ENCODE measurements at places on chromosomes 6 and 20.

DNA sequence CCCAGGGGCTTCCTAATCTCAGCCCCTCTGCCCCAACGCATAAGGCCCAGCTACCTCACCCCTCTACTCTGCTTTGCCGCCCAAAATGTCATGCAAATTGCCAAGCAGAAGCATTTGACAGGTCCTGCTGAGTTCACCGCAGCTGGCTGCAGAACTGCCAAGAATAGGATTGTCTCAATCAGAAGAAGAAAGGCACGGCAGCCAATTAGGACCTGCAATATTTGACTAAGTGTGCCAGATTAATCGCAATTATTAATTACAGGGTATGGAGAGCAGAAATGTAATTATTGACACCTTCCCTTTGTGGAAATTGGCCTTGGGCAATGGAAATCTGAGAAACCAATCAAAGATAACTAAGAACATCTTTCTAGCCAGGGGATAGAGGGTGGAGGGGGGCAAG is 318.6 kb downstream of the LRFN2 start:
- no peaks in the 10 kb centered on the region for H3K4me1 ChIP-seq
- no peak overlapping the region for H3K4me3 ChIP-seq
- H3K27ac ChIP-seq, result no peak overlapping the region
- DNase-seq, result no peak
- H3K27me3 ChIP-seq, result peaks cover 4% of the 10 kb centered on the region

DNA sequence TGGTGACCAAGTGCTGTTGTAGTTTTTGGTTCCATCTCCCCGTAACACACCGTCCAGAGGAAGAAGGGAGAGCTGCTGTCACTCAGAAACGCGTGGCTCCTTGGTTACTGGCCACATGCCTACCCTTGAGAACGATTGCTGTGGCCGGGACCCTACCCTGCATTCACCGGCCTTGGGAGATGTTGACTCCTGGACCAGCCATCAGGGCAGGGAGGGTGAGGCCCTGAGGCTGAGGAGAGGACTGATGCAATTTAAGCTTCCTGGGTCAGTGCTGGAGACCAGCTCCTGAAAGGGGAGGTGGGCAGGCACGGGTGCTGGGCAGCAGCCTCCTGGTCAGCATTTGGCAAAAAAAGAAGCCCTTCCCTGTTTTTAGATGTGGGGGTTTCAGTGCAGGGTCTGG is 31.5 kb downstream of the ERMARD start:
- no peaks in the 10 kb centered on the region for H3K4me1 ChIP-seq
- H3K27ac ChIP-seq, result no peak overlapping the region
- H3K27me3 ChIP-seq, result no peaks in the 10 kb centered on the region
- DNase-seq, result no peak
- H3K36me3 ChIP-seq, result peaks cover 13% of the 10 kb centered on the region

DNA sequence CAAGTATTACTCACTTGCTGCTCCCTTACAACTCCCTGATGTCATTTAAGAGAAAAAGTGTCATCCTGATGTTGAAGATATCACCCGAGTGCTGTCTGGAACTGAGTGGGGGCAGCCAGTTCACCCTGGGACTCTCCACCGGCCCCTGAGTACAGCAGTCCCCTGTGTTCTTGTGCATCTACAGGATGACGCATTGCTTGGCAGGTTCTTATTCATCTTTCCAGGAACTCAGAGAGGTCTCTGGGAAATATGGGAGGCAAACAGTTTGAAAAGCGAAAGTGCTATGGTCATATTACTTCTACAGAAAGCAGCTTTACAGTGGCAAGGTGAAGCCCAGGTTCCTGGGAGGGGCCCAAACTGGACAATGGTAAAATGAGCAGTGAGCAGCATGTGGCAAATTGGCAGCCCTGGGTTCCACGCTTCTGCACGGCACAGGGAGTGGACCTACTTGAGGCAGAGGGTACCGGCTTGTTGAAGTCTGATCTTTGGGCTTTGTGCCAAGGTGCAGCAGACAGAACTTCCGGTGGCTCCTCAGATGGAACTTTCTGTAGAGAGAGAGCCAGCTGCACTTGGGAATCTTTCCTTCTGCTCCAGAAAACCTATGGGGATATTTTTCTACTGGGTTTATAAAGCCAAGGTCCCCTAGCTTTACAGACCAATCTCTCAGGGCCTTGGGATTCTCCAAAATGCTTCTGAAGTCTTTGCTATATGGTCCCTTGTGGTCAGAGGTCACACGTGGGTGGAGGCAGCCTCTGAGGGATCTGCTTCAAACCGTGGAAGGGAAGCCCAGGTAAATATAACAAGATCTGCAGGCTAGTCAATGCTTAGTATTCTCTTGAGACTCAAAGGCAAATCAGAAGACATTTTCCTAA is 128.3 kb downstream of the MAP3K7 start:
- H3K27ac ChIP-seq, result no peak overlapping the region
- peaks cover 8% of the 10 kb centered on the region for H3K4me1 ChIP-seq
- no peaks in the 10 kb centered on the region for H3K27me3 ChIP-seq
- no peak for DNase-seq
- H3K4me3 ChIP-seq, result peak overlapping the region; percentile 9

DNA sequence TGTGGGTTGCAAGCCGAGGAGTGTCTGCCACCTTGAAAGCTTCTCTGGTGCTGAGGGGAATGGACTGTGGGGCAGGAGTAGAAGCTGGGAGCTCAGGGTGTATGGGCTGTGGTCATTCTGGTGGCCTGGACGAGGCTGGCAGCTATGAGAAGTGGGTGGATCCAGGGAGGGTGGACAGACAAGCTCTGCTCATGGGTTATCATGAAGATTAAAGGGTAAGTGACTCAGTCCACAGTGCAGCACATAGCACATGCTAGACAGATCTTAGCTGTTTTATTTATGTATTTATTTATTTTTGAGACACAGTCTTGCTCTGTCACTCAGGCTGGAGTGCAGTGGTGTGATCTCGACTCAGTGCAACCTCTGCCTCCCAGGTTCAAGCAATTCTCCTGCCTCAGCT is 13.8 kb downstream of the RSPO4 start:
- no peaks in the 10 kb centered on the region for H3K4me1 ChIP-seq
- no peak overlapping the region for H3K4me3 ChIP-seq
- H3K27me3 ChIP-seq, result peaks cover 37% of the 10 kb centered on the region
- H3K27ac ChIP-seq, result no peak overlapping the region

GRCh38 chr6:150202404-150202803 is 59.6 kb downstream of the PPP1R14C start:
- H3K27ac ChIP-seq, result no peak overlapping the region
- H3K27me3 ChIP-seq, result peaks cover 2% of the 10 kb centered on the region
- no peak overlapping the region for H3K4me3 ChIP-seq
- H3K4me1 ChIP-seq, result peaks cover 4% of the 10 kb centered on the region
- no peak for DNase-seq

- no peak overlapping the region for H3K27ac ChIP-seq
- no peak overlapping the region for H3K4me3 ChIP-seq
- H3K27me3 ChIP-seq, result peaks cover 7% of the 10 kb centered on the region
- no peaks in the 10 kb centered on the region for H3K36me3 ChIP-seq
These were observed 103.0 kb downstream of the PSMB1 start for GRCh38 chr6:170449835-170450753.

DNA sequence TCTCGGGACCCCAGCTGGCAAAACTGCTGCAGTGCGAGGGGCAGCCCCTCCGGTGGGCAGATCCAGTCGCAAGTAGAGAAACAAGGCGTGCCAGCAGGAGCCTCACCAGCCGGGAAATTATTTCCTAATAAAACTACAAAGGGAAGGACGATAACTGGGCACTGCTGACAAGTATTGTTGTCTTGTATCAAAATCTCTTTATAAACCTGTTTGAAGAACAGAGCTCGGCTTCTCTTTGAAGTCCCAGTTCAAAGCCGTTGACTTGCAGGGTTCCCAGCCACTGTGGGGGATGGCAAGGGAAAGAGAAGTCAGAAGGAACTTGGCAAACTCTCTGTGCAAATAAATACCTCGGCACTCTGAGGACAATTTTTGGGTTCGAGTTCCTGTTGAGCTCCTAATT is 504.5 kb downstream of the CD83 start:
- peaks cover 1% of the 10 kb centered on the region for H3K27me3 ChIP-seq
- H3K4me3 ChIP-seq, result no peak overlapping the region
- H3K27ac ChIP-seq, result no peak overlapping the region
- DNase-seq, result no peak

DNA sequence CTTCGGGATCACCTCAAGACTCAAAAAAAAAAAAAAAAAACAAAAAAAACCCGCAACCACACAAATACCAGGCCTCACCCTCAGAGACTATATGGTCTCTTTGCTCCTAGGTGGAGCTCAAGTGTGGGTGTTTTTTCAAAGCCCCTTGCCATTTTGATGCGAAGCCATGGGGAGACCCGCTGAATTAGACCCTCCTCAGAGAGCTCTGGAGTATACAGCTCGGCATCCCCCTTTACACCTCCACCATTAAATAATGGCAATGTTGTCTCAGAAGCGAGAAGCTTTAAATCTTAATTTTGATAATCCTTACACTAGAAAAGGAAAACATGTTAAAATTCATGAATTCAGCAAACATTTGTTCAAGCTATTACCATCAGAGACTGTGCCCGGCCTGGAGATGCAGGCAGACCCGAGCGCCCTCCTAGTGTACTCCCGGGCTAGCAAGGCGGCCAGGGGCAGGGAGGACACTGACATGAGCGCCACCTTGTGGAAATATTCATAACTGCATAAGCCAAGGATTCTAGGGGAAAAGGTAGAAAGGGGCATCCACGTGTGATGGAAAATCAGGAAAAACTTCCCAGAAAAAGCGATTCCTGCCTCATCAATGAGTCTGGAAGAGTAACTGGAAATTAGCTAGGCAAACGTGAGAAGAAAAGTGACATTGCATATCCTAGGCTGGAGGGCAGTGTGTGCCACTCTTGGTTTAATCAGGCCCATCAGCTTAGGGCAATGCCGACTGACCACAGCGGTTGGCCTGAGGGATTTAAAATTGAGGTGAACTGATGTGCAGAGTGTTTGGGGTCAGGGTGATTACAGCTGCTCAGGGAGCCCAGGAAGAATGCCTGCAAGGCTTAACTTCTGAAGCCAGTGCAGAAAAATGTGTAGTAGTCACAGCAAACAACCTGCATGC is 72.5 kb downstream of the B3GAT2 start:
- peak; percentile 63 for DNase-seq
- peaks cover 6% of the 10 kb centered on the region for H3K27me3 ChIP-seq
- H3K27ac ChIP-seq, result no peak overlapping the region
- no peak overlapping the region for H3K4me3 ChIP-seq
- H3K4me1 ChIP-seq, result peaks cover 3% of the 10 kb centered on the region

GRCh38 chr20:9508240-9508661 is 6.1 kb upstream of the LAMP5 start:
- no peaks in the 10 kb centered on the region for H3K36me3 ChIP-seq
- peaks cover 3% of the 10 kb centered on the region for H3K4me1 ChIP-seq
- H3K27me3 ChIP-seq, result peaks cover 17% of the 10 kb centered on the region

DNA sequence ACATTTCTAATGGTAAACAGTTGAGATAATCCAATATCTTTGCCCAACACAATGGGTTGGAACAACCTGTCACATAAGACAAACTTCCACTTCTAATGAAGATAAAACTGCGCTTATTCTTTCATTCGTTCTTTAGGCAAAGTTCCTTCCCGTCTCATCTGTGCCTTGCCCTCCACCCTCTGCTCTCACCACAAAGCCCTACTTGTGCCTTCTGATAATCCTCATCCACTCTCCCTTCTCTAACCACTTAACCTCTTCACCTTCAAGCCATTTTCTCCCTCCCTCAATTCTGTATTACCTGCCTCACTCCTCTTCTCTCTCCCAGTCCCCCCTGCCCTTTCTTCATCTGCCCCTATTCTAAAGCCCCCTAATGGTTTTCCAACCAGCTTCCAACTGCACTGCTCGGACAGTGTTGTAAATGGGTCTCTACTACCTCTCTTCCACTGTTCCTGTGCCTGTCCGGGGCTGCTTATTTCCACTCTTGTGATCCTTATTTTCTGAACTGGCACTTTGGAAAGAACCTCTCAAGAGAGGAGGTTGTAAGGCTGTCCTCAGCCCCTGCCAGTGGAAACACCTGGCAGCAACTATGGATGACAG is 62.9 kb upstream of the MYB start:
- H3K27ac ChIP-seq, result no peak overlapping the region
- peaks cover 6% of the 10 kb centered on the region for H3K27me3 ChIP-seq
- peaks cover 5% of the 10 kb centered on the region for H3K4me1 ChIP-seq
- H3K36me3 ChIP-seq, result no peaks in the 10 kb centered on the region
- H3K4me3 ChIP-seq, result no peak overlapping the region
- DNase-seq, result no peak

DNA sequence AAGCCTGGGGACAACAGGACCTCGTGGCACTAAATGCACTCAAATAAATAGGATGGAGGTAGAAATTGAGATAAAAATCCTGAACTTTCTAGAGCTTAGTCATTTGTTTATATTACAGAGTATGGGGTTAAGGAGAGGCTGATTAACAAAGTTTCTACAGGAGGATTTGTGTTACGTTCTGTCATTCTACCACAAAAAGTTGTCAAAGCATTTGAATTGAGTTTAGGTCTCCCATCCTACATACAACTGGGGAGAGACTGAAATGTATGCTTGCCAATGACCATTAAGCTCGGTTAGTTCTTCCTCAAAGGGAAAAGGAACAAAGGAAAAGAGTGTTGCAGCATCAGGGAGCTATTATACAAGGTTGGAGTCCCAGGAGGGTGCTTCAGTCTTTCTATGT is 597.9 kb downstream of the COL12A1 start:
- no peaks in the 10 kb centered on the region for H3K27me3 ChIP-seq
- H3K36me3 ChIP-seq, result no peaks in the 10 kb centered on the region
- DNase-seq, result no peak
- H3K4me1 ChIP-seq, result no peaks in the 10 kb centered on the region

- H3K27me3 ChIP-seq, result no peaks in the 10 kb centered on the region
- H3K27ac ChIP-seq, result no peak overlapping the region
- no peaks in the 10 kb centered on the region for H3K36me3 ChIP-seq
- no peaks in the 10 kb centered on the region for H3K4me1 ChIP-seq
- no peak for DNase-seq
These were observed 32.0 kb downstream of the BTBD3 start for GRCh38 chr20:11949711-11950110.

DNA sequence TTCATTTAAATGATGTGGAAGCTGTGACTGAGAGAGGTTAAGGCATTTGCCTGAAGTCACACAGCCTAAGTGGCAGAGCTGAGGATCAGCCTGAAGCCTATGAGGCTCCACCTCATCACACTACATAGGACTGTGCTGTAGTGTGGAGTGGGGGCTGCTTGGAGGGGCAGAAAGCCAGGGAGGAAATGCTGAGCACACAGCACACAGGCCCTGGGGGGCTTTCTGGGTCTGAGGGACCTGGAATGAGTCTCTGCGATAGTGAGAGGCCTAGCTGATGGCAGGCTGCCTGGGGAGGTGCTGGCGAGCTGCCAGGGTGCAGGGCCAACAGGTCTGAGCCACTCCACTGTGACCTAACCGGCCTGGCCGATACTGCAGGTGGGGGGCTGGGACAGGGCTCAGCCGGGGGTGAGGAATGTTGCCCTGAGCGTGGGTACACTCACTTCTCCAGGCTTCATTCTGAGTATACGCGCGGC is 2.2 kb upstream of the ARHGAP40 start:
- no peak overlapping the region for H3K4me3 ChIP-seq
- H3K36me3 ChIP-seq, result no peaks in the 10 kb centered on the region
- no peak overlapping the region for H3K27ac ChIP-seq

All from memory B cell (primary cell).